ENCODE measurements at places on chromosomes 5 and 9.

DNA sequence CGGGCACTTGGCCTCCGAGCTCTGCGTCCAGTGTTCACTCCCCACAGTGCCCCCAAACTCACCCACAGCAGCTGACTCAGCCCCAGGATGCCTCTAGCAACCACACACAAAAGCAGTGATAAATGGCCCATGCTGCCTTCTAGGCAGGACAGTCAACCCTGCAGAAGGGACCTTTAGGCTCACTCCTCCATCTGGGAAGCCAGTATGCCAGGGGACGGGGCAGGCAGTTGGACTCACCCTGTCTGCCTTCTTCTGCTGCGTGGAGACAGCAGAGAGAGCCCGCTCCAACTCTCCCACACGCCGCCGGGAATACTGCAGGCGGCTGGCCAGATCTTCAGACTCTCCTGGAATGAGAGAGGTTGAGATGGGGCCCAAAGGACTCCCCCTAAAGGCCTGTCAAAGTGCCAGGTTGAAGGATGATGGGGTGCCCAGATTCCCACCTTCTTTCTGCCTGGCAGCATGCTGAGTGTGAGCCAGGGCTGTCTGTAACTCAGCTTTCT is 10.4 kb downstream of the GOLGA2 start:
- DNase-seq = no peak

DNA sequence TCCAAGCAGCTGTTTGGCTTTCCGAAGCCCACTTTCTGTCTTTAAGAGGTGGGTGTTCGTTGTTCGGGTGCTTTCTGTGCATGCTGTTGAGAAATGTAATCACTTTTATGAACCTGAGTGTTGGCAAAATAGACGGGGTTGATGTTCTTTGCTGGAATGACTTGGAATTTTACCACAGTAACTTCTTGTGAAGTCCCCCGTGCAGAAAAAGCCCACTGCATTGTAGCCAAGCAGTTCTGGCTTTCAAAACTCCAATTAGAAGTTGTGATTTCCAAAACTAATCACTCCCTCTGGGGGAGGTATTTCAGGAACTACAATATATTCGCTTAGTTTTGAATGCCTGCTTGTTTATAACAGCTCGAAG is 111.1 kb downstream of the PAM start:
- DNase-seq = no peak

GRCh38 chr5:148002451-148002850 is 61.3 kb upstream of the SPINK5 start:
- no peak for DNase-seq

GRCh38 chr5:38695021-38695958 is 138.8 kb upstream of the LIFR start:
- no peak for DNase-seq

DNA sequence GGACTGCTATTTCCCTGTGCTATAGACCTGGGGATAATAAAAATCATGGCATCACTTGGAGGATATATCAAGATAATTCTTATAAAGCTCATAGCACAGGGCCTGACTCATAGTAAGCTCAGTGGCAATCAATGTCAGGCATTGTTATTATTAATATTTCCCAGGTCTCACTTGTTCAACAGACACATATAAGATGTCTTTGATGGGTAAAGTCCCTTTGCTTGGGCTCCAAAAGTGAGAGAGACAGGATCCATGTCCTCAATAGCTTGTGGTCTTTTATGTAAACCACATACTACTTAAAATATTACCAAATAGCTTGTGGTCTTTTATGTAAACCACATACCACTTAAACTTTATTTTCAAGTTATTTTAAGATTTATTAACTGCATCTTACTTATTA is 11.2 kb downstream of the SH3RF2 start:
- no peak for DNase-seq

- DNase-seq = no peak
These were observed 644 bp upstream of the CTNNAL1 start for GRCh38 chr9:109013679-109014607.

DNA sequence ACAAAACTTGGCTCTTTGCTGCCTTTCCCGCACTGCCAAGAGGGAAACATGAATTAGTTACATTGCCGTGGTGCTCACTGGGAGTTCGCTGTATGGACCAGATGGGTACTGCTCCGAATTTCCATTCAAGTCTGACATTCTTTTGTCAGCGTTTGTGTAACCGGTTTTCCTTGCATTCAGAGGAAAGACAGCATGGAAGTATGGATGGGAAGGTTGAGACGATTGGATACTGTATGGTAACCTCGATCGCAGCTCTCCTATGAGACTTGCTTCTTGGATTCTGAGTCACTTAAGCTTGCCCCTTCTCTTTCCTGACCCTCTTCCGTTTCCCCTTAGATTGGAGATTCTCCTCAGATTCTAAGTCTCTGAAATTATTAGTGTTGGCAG is 625 bp upstream of the UBLCP1 start:
- no peak for DNase-seq

GRCh38 chr9:35690294-35690613 is 529 bp upstream of the TPM2 start:
- DNase-seq = no peak

GRCh38 chr5:116037236-116037822 is 5.1 kb downstream of the ARL14EPL start:
- no peak for DNase-seq

- no peak for DNase-seq
These were observed 99.0 kb upstream of the DAB2 start for GRCh38 chr5:39523821-39524220.
